ENCODE measurements at places on chromosomes 6 and 20.
A peak's percentile ranks its signal among the peaks of the same experiment; 100 is the strongest.

GRCh38 chr6:11580686-11581405 lies 43.3 kb downstream of the TMEM170B start:
- DNase-seq, result no peak

- DNase-seq, result no peak
Observed at GRCh38 chr6:50276771-50277261, 227.1 kb upstream of the DEFB112 start.

GRCh38 chr20:3082306-3082951 lies 2.1 kb downstream of the AVP start:
- DNase-seq, result no peak

DNA sequence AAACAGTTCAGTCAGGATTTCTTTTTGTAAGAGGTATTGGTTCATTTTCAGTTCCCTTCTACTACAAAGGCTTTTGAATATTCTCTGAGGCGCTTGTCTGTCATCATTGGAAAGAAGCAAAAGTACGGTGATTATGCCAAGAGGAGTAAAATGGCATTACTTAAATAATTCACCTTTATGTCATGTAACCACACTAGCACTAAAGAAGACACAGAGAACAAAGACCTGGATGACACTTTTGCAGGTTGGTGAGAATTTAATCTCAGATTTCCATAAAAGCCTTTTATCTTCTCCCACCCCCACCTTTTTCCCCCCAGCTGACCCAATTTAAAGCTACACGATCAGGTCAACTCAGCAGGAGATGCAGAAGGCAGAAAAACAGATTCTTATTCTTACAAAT lies 451.8 kb downstream of the HACE1 start:
- no peak for DNase-seq

- DNase-seq, result peak; percentile 77
Observed at GRCh38 chr6:16762550-16763477, 1.6 kb upstream of the ATXN1 start.

- DNase-seq, result no peak
Observed at GRCh38 chr6:1494671-1495070, 105.3 kb downstream of the FOXF2 start.

DNA sequence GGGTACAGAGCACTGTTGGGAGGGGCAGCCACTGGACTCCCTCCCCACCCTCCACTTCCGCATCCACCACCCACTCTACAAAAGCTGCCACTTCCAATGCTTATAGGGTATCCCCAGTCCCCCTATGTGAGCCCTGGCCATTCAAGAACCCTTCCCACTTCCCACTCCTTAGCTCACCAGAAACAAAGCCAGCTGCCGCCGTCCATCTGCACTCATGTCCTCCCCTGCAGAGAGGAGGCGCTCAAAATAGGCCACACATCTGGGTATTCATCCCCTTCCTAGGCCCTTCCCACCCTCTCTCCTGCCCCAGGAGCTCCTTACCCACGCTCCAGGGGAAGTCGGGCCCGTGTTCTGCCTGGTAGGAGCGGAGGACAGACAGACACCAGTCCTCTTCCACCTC lies 6.5 kb upstream of the LY6G5C start:
- DNase-seq, result no peak

GRCh38 chr6:90643381-90643780 lies 56.5 kb upstream of the MAP3K7 start:
- no peak for DNase-seq

- DNase-seq, result no peak
Observed at GRCh38 chr20:7231303-7231702, 463.8 kb downstream of the BMP2 start.

- DNase-seq, result no peak
Observed at GRCh38 chr6:14722704-14723103, 523.2 kb upstream of the JARID2 start.

DNA sequence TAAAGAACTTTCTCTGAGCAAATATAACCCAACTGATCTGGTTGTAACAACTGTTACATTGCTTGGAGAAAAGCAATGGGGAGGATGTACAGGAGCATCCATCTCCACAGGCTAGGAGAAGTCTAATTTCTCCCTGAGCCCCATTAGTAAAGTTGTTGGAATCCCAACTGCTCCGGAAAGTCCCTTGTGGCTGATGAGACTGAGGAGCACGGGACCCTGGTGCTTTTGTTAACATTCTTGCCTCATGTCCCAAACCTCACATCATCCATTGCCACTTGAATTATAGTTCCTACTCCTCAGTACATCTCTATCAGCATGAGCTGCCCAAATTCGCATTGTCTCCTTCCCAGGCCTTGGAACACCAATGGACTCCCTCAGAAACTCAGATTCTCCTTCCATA lies 260.6 kb upstream of the BMP2 start:
- no peak for DNase-seq

- no peak for DNase-seq
Observed at GRCh38 chr6:28105245-28105639, 19.2 kb upstream of the ZSCAN16 start.

GRCh38 chr6:43708860-43709653 lies 21.5 kb upstream of the MRPS18A start:
- DNase-seq, result no peak

GRCh38 chr6:45930420-45931040 lies 85.1 kb downstream of the CLIC5 start:
- DNase-seq, result peak; percentile 79

GRCh38 chr20:62805155-62805710 lies 598 bp downstream of the OGFR start:
- DNase-seq, result peak; percentile 48

GRCh38 chr6:72620871-72621290 lies 983 bp upstream of the KCNQ5 start:
- no peak for DNase-seq

DNA sequence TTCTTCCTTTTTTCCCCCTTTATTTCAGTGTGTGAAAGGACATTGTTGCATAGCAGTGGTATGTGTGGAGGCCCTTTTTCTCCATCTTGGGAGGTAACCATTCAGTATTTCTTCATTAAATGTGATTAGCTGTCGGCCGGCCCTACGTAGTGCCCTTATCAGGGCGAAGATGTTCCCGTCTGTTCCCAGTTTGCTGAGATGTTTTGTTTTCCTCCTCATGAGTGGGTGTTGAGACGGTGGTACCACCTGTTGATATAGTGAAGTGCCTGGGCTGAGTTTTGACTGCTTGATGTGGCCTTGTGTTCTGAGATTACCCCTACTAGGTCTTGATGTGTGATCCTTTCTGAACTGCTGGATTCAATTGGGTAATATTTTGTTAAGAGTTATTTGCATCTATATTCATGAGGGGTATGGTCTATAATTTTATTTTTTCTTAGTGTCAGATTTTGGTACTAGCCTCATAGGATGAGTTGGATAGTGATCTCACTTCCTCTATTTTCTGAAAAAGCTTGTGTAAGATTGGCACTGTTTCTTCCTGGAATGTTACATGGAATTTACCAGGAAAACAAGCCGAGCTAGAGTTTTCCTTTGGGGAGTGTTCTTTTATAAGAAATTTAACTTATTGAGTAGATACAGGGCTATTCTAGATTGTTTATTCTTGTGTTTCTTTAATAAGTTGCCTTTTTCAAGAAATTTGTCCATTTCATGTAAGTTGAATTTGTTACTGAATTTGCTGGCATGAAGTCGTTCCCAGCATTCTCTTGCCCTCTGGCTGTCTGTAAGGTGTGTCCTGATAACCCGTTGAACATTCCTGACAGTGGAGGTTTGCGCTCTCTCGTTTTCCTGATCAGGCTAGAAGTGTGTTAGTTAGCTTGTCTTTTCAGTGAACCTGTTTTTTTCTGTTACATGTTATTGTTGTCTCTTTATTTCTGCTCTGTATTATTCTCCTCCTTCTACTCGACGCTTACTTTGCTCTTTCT lies 4.3 kb downstream of the MTG2 start:
- DNase-seq, result no peak

- DNase-seq, result no peak
Observed at GRCh38 chr6:31107052-31107451, 5.3 kb downstream of the C6orf15 start.

GRCh38 chr6:13589801-13590200 lies 15.4 kb downstream of the SIRT5 start:
- no peak for DNase-seq

GRCh38 chr6:33634161-33634727 lies 13.1 kb downstream of the ITPR3 start:
- no peak for DNase-seq

DNA sequence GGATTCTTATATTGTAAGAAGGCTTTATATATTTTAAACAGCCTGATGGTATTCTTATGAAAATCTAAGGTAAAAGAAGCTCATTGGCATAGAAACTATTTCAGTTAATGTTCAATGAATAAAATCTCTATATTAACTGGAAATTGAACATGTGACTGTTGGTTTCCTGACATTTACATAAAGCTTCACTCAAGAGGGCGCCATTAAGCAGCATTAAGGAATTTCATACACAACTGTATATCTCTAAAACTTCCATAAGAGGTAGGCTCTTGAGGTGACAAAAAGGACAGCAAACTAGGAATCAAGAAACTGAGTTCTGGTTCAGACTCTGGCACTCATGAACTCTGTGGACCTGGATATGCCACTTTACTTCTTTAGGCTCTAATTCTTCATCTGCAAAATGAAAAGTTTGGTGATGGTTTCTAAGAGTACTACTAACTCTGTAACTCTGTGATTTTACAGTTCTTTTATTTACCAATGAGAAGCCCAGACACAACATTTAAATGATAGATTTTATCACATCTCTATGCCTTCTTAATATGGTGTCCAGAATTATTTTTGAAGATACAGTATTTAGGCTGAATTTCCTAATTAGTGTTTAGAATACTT lies 147.5 kb downstream of the FLRT3 start:
- DNase-seq, result peak; percentile 29

GRCh38 chr6:19833947-19834346 lies 3.2 kb upstream of the ID4 start:
- no peak for DNase-seq

DNA sequence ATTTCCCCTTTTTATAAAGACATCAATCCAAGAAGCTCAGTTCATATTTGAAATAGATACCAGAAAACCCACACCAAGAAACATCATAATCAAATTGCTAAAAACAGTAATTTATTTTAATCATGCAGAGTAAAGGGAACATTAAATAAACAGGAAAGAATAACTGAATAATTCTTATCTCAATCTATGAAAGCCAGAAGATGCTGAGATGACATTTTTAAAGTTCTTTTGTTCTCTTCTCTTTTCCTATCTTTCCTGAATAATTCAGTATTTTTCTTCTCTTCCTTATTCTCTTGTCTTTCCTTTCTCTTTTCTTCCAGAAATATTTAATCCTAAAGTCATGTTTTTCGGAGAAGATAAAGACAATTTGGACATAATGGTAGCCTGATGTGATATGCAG lies 259.0 kb upstream of the OPRM1 start:
- no peak for DNase-seq

GRCh38 chr6:87979737-87980136 lies 67.9 kb upstream of the SPACA1 start:
- no peak for DNase-seq

- DNase-seq, result no peak
Observed at GRCh38 chr6:49856282-49856681, 10.1 kb downstream of the CRISP1 start.

GRCh38 chr6:42933205-42933604 lies 3.9 kb downstream of the CNPY3 start:
- no peak for DNase-seq

DNA sequence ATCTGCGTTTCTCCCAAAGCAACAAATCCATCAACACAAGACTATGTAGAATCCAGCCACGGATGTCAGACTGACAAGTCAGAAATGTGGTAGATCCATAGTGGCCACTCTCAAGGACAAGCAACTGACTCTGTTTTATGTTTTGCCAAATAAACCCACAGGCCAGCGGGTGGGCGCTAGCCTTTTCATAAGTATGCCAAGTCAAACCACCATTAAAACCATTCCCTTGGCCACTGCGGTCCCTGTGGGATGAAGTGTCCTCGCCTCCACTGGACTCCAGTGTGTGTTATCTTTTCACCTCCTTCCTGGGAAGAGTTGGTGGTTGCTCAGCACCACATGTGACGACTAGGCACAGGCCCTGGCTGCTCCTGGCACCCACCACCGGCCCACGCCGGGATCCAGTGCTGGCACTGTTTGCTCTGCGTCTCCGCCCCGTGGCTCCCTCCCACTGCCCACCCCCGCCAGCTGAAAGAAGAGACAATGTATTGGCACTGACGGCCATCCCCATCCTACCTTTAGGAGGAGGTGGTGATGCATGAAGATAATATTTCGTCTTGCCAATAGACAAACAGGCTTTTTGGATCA lies 103.4 kb downstream of the FOXC1 start:
- DNase-seq, result no peak

DNA sequence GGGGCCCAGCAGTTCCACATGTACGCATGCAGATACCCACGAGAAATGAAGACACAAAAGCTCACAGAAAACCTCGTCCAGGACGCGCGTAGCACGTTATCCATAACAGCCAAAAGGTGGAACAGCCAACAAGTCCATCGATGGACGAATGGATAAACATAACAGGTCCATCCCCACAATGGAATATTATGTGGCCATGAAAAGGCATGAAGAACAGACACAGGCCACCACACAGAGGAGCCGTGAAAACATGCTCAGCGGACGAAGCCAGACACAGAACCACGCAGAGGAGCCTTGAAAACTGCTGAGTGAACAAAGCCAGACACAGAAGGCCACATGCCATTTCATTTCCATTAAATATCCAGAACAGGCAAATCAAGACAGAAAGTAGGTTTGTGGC lies 38.0 kb downstream of the SLC2A4RG start:
- DNase-seq, result no peak

DNA sequence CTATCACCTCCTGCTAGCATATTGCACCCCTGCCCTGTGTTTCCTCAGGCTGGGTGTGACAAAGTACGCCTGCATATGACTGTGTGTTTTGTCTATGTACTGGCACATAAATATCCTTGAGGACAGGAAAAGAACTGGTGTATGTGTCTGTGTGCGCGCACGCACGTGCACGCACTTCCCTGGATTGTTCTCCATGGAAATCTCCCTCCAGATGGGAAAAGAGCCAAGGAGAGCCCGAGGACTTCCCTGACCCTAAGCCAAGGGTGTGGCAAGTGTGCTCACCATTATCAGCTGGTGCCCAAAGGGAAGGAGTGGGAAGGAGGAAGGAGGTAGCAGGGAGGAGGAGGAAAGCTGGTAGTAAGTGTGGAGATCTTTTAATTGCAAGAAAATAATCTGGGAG lies 117.6 kb downstream of the HIVEP2 start:
- DNase-seq, result peak; percentile 87

GRCh38 chr6:139288496-139289040 lies 3.2 kb downstream of the TXLNB start:
- no peak for DNase-seq

DNA sequence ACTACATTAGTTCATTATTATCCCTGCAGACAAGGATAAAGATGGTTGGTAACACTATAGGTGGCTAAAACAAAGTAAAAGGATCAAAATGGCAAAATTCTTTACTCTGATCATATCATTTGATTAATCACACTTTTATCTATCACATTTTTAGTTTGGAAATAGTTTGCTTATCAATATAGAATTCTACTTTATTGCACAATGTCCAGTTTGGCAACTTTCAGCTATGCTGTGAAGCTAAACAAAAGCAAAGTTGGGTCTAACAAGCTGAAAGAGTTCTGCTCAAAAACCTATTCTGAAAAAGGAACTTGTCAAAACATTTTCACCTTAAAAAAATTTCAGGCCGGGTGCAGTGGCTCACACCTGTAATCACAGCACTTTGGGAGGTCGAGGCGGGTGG lies 7.9 kb upstream of the LATS1 start:
- no peak for DNase-seq

- DNase-seq, result peak; percentile 33
Observed at GRCh38 chr6:45613656-45614055, 235.9 kb upstream of the SUPT3H start.

Measured in colonic mucosa (tissue), 4 donors.